ENCODE measurements at places on chromosomes 2 and 18.
A peak's percentile ranks its signal among the peaks of the same experiment; 100 is the strongest.

DNA sequence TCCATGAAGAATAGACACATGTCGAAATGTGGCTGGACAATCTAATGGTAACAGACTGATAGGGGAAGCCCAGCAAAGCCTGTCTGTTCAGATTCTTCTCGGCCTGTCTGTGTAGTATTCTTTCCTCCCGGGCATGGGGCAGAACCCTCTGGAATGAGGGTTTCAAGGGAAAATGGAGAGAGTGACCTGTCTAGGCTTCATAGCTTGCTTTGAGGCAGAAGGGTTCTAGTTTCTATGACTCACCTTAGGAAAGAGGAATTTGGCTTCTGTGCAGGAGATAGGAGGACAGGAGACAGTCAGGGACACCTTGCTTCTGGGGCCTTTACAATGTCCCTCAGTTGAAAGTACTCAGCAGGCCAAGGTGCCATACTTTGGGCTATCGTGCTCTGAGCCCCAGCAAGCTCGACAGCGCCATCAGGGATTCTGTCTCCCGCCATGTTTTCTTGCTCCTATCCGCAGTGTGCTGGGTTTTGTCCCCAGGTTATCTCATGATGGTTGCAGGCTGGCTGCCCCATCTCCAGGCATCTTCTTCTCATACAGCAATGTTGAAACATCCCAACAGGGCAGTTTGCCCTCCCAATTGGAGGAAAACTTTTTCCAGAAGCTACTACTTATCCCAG lies 74.7 kb upstream of the TLK1 start:
- DNase-seq, result no peak

DNA sequence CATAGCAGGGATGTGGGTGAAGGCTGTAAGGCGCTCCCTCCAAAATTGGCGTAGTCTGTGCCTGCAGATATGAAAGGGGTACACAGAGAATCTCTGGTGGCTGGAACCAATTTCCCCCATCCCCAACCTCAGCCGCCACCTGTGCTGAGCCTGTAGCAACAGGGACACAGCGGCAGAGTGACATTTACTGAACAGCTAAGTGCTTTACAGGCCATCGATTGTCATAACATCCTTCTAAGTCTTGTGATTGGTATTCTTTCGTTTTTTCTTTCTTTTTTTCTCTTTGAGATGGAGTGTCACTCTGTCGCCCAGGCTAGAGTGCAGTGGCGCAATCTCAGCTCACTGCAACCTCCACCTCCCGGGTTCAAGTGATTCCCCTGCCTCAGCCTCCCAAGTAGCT lies 12.2 kb upstream of the EFHD1 start:
- no peak for DNase-seq

DNA sequence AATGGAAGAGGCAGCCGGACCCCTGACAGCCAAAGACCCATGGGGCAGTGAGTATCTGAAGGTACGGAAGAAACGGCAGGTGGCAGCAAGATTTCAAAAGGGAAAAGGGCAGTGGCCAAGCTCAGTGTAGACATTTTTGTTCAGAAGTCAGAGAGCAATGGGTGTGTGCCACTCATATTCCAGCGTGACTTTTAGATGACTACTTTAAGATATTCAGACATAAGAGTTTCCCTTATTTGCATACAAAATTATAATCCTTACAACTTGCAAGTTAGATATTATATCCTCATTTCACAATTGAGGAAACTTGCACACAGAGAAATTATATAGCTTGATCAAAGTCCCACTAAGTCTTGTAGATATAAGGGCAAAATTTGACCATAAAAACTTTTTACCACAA lies 60.7 kb upstream of the CYTIP start:
- DNase-seq, result no peak

DNA sequence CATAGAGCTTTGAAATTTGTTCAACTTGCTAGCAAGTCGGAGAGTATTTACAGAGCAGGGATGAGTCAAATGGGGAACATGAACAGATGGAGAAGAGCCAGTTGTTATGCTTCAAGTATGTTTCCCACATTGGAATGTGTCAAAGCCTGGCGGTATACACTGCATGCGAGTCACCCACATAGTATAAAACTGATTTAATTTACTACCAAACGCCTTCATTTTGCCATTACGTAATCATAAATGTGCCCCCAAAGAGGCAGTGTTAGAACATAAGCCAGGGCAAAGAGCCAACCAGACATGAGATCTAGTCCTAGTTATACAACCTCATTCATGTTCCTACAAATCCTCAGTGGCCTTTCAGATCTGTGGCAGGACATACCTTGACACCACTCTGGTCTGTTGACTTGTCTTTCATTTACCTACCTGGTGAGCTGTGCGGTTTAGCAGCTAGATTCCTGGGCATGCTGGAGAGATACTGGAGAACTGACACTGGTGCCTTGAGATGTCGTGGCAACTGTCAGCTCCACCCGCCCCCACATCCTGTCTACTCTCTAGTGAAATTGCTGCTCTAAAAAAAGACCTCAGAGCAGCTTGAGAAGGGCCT lies 21.7 kb upstream of the NRP2 start:
- DNase-seq, result no peak

DNA sequence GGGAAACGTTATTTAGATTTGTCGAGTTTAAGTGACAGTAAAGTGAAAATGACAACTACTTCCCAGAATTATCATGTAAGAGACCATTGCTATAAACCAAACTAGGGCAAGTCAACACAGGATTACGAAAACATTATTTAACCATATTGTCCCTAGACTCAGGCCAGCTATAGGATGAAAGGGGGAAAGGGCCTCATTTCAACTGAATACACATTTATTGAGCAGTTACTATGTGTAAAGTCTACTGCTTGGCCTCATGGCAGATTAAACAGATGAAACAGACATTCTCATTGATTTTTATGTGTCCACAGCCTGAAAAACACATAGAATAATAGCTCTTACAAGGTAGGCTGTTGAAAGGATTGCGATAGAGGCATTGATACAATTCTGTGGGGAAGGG lies 32.7 kb downstream of the ARHGEF33 start:
- DNase-seq, result no peak

DNA sequence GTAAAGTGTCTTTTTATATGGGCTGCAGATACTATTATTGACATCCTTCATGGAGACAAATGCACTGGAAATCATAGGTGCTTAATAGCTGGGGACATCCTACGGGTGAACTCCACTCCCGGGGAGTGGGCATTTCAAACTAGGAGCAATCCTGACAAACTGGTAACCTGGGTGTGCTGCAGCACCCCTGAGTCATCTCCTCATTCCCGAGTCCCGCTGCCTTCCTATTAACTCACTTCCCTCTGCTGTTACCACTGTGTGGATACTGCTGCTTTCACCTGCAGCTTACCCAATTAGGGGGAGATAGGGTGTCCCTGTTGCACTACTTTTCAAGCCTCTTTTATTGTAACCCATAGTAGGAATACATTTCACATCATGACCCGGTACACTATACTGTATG lies 134.2 kb downstream of the RAPGEF4 start:
- no peak for DNase-seq

GRCh38 chr2:190849774-190850173 lies 30.8 kb upstream of the GLS start:
- DNase-seq, result no peak

DNA sequence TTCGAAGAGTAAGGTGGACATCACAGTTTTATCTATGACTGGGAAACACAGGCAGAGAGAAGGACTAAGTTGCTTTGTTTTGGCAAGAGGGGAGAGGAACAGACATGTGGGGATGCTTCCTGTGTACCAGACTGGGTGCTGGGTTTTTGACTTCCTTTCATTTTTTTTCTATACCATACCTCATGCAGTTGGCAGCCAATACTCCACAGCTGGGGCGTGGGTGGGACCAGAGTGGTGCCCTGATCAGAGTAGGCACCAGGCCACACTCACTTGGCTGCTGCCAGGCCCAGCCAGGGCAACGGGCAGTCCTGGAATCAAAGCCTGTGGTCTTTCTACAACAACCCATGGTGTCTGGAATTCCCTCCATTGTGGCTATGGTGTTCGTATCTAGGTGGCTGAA lies 45.2 kb downstream of the SH3RF3 start:
- no peak for DNase-seq

GRCh38 chr2:182444170-182444569 lies 17.3 kb upstream of the PDE1A start:
- no peak for DNase-seq

DNA sequence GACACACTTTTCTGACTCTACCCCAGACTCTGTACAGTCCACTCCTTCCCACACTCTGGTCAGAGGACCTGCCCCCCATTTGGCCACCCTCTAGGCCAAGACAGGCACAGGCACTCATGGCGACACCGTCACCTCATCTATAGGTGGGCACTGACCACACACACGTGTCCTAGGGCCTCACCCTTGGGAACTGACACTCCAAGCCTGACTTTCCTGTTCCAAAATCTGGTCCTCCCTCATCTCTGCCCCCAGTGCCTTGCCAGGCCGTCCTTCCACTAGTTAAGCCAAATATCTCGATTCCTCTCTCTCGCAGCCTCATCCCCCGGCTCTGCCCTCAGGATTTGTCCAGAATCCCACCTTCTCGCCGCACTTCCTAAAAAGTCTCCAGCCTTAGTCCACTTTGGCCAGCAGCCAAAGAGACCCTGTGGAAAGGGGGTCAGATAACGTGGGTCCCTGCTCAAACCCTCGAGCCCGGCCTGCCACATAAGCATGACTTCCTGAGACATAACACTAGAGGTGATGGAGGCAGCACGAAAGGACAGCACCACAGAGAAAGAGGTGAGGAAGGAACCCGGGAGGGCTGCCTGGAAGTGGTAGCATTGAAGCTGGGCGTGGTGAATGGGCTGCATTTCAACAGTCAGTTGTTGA lies 105.8 kb upstream of the OTOS start:
- peak; percentile 19 for DNase-seq

DNA sequence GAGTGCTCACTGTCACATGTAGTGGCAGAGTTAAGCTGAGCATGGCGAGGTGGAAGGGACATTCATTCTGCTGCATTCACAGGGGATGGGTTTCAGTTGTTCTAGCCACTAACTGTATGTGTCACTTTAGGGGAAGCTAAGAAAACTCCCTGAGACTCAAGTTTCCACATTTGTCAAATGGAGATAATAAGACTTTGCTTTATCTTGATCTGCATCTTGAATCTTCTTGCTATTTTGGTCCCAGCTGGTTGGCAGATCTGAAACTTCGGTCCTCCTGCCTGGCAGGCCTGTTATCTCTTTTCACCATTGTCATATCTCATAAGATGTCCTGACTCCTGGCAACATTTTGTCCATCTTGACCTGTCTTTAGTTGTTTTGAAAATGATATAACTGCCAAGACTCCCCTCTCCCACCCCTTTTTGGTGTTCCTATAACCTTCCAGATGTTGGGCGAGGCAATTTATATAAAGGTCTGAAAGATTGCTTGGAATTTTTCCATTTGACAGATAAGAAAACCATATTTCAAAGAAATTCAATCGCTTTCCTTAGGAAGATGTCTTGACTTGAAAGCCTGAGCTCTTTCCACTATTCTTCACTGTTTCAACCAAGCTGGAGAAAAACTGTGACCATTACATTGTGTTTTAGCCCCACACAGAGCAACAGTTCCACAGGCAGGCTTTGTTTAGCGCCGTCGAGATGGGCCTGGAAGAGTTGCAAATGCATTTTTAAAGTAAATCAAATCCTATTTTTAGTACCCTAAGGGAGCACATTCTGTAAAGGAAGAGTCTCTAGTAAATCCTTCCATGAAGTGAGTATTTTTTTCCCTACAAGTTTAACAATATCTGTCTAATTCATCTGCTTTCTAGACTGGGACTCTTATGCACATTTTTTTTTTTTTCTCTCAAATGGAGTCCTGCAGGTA lies 33.4 kb downstream of the MYCN start:
- DNase-seq, result no peak

DNA sequence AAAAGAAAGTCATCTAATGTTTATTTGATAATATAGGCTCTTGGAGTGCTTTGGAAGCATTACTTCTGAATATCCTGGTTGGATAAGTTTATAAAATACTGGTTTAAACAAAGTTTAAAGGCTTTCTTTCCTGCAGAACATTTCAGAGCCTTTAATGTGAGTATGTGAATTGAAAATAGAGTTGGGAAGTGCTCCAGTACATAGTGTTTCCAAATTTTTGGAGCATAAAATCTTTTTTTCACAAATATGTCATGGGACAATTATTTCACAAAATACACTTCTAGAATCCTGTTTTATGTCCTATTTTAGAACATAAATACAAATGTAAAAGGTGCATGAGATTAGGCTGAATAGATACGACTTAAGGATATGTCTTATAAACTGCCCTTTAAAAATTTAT lies 158.9 kb upstream of the HNRNPA3 start:
- no peak for DNase-seq

GRCh38 chr2:66438891-66439811 lies 4.2 kb downstream of the MEIS1 start:
- peak; percentile 56 for DNase-seq

DNA sequence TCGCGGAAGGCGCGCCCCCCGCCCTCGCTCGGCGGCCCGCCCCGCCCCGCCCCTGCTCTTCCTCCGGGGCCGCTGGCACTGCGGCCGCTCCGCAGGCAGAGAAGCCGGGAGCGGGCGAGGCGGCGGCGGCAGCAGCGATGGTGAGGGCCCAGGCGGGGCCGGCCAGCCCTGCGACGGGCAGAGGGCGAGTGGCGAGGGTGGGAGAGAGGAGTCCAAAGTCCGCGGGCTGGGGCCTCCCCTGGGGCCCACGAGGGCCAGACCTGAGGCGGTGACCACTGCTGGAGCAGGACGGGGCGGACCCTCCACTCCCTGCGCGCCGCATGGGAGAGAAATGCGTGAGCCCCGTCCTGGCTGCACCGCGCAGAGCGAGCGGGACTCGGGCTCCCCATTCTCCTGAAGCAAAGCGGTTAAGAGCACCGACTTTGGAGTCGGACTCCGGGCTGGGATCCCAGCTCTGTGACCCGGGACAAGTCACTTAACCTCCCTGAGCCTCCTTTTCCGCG lies at the start of gene VAMP5:
TSS of gene VAMP5 (plus strand) at position 78 of the 503 bp plus-strand sequence. CDS start at position 138, 60 bp downstream.
- DNase-seq, result peak; percentile 37

GRCh38 chr18:48165111-48165866 lies 234.8 kb upstream of the SMAD2 start:
- DNase-seq, result no peak

- DNase-seq, result no peak
Observed at GRCh38 chr18:73038336-73038735, 170.5 kb upstream of the NETO1 start.

- DNase-seq, result no peak
Observed at GRCh38 chr2:219452361-219453317, 18.0 kb downstream of the SPEG start.

- peak; percentile 45 for DNase-seq
Observed at GRCh38 chr18:36572135-36572856, 256.5 kb downstream of the TPGS2 start.

DNA sequence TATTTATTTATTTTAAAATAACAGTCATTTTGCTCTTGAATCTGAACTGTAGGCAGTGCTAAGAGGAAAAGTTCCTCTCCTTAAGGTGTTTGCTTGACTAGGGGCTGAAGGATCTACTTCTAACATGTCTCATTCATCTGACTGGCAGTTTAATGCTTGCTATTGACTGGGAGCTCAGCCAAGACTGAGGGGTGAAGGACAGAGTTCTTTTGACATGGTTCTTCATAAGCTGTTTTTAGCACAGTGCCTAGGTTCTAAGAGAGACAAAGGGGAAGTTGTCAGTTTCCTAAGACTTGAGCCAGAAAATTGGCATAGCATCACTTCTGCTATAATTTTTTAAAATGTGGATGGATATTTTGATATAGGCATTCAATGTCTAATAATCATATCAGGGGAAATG lies 73.0 kb downstream of the COMMD1 start:
- DNase-seq, result no peak
